ENCODE measurements at places on chromosomes 6 and 20.
A peak's percentile ranks its signal among the peaks of the same experiment; 100 is the strongest.

DNA sequence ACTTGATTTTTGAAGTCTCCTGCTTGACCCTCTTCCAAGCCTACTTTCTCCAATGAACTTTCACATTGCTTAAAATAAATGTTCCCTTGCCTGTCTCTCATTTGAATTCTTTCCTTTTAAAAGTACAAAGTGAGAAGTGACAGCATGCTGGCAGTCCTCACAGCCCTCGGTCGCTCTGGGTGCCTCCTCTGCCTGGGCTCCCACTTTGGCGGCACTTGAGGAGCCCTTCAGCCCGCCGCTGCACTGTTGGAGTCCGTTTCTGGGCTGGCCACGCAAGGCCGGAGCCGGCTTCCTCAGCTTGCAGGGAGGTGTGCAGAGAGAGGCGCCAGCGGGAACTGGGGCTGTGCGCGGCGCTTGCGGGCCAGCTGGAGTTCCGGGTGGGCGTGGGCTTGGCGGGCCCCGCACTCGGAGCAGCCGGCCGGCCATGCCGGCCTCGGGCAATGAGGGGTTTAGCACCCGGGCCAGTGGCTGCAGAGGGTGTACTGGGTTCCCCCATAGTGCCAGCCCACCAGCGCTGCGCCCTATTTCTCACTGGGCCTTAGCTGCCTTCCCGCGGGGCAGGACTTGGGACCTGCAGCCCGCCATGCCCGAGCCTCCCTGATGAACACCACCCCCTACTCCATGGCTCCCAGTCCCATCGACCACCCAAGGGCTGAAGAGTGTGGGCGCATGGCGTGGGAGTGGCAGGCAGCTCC lies 31.9 kb downstream of the SERPINB6 start:
- no peak for DNase-seq

GRCh38 chr6:170179616-170180324 lies 111.1 kb downstream of the DLL1 start:
- DNase-seq, result peak; percentile 0

DNA sequence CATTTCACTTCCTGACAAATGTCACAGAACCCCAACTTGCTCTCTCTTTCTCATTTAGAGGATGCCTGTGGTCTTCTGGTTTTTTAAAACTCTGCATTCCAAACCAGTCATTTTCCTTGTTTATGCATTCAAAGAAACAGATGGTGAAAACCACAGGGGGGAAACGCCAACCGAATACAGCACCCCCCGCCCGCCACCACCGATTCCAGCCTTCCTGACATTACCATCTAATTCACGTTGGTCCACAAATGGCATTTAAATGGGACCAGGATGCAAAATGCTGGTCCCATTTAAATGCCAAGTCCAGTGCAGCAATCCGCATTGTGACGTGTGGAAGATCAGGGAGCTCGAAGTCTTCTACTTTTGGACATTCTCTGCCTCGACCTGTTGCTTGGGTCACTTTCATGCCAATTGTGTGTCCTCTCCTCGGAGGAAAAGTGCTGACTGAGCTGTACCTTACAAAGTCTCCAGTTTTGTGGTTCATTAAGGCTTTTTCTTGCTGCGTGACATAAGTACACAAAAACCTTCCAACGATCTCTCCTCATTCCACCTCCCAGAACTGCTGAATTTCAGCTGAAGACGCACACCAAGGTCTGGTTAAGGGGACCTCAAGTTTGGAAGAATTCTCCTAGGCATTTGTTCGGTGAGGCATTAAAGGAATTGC lies 35.8 kb downstream of the NEDD9 start:
- peak; percentile 63 for DNase-seq

- DNase-seq, result peak; percentile 50
These were observed 12.6 kb downstream of the LRP11 start for GRCh38 chr6:149851461-149852110.

GRCh38 chr6:22582417-22583205 lies 13.2 kb downstream of the HDGFL1 start:
- no peak for DNase-seq

- no peak for DNase-seq
These were observed 14.8 kb downstream of the MTHFD1L start for GRCh38 chr6:150880336-150880735.

GRCh38 chr20:4135385-4136077 lies 120.2 kb upstream of the RNF24 start:
- peak; percentile 97 for DNase-seq

- no peak for DNase-seq
These were observed 260.6 kb downstream of the TFAP2A start for GRCh38 chr6:10154251-10154650.

All from Daoy (cell line).